Forelimb muscle (tissue), 1 donor: ENCODE measurements at places on chromosomes 6 and 20. TPM values are rescaled to one million over a fixed set of nuclear protein-coding genes. Genes with fewer than 3 reads are reported as not detected.

DNA sequence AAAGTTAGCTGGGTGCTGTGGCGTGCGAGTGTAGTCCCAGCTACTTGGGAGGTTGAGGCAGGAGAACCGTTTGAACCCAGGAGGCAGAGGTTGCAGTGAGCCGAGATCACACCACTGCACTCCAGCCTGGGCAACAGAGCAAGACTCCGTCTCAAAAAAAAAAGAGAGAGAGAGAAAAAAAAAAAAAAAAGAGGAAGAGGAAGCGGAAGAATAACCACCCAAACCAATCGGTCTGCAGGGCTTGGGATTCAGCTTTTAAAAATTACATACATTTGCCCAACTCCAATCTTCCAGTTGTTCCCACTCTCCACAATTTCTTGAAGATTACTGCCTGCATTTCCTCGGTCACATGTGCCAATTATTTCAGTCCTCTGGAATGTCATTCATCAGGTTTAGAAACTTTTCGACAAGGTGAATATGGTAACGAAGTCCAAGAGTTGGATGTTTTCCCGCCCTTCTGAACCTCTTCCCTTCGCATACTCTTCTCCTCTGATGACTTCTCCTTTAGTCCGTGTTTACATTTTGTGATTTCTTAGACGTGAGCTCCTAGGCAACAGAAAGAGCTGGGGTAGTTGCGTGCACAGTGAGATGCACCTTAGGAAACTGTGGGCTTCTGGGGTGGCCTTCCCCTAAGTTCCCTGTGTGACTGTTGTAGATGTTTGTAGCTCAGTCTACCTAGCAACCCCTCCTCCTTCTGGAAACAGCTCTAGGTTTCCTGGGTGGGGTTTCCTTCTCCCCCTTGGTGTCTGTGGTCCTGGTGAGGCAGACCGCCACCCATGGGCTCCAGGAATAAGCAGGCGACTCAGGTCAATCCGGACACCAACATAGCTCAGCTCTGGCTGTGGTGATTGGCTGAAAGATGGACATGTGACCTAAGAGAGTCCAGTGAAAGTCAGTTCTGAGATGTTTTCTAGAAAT, 63.0 kb upstream of the NCOA3 start:
- no peak for DNase-seq

The NKX2-2 gene
- polyA plus RNA-seq, result 0.13 TPM

The PRL gene
- 0.76 TPM for polyA plus RNA-seq

GRCh38 chr6:96907498-96907897, 9.8 kb upstream of the NDUFAF4 start:
- no peak for DNase-seq

DNA sequence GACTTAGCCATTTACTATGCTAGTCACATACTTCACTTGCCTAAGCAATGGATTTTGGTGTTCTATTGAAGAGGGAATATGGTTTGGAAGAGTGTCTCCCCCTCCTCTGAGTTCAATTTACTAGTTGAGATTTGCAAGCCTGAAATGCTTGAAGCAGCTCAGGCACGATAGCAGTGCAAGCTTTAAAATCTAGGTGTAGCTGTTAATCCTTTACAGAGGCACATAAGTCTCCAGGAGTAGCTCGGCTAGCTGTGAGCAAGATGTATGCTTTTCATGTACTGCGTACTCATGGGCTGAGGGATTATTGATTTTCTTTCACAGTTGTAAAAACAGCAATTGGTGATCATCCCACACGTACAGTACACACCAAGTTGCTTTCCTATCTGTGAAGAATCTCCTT, 726 bp downstream of the FLRT3 start:
- DNase-seq, result no peak
